ENCODE measurements at places on chromosomes 11 and 22.

GRCh38 chr22:49769691-49770546 lies 57.8 kb downstream of the BRD1 start:
- no peak for DNase-seq
- H3K27ac ChIP-seq = no peak overlapping the region
- peaks cover 11% of the 10 kb centered on the region for H3K36me3 ChIP-seq
- H3K4me1 ChIP-seq = peaks cover 14% of the 10 kb centered on the region
- no peaks in the 10 kb centered on the region for H3K27me3 ChIP-seq

DNA sequence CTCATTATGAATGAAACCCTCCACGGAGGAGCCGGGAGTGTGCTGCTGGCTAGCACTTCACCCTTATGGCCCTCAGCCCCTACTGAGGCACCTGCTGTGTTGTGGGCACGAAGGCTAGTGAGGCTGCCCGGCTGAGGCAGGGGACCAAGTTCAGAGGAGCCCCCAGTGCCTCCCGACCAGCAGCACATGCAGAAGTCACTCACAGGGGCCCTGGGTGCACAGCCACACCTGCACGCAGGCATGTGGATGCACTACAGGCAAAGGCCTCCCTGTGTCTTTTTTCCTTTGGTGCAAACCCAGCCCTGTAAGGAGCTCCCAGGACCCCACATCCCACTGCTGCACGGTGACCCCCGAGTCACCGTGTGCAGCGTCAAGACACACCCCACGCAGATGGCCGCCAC lies 261.5 kb downstream of the BRD1 start:
- DNase-seq = no peak
- no peak overlapping the region for H3K27ac ChIP-seq
- no peaks in the 10 kb centered on the region for H3K4me1 ChIP-seq

DNA sequence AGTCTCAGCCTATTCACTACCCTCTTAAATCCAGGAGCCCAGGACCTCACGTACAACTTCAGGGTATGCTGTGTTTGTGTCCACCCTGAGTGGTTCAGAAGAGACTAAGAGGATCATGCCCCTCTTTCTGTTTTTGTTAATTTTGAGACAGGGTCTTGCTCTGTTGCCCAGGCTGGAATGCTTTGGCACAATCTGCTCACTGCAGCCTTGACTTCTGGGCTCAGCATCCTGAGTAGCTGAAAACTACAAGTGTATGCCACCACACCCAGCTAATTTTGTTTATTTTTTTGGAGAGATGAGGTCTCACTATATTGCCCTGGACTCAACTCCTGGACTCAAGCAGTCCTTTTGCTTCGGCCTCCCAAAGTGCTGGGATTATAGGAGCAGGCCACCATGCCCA lies 118.5 kb downstream of the NAT10 start:
- no peaks in the 10 kb centered on the region for H3K36me3 ChIP-seq
- DNase-seq = no peak
- peaks cover 4% of the 10 kb centered on the region for H3K27me3 ChIP-seq
- no peak overlapping the region for H3K4me3 ChIP-seq
- peaks cover 3% of the 10 kb centered on the region for H3K4me1 ChIP-seq
- no peak overlapping the region for H3K27ac ChIP-seq

- H3K27ac ChIP-seq = no peak overlapping the region
- H3K27me3 ChIP-seq = no peaks in the 10 kb centered on the region
These were observed 2.2 kb downstream of the HBG2 start for GRCh38 chr11:5252192-5252918.

GRCh38 chr11:96043291-96043690 lies 119.4 kb upstream of the MTMR2 start:
- H3K4me3 ChIP-seq = no peak overlapping the region
- H3K36me3 ChIP-seq = peaks cover 16% of the 10 kb centered on the region
- peaks cover 30% of the 10 kb centered on the region for H3K4me1 ChIP-seq

- H3K4me3 ChIP-seq = no peak overlapping the region
- H3K36me3 ChIP-seq = peaks cover under 1% of the 10 kb centered on the region
- DNase-seq = no peak
- no peak overlapping the region for H3K27ac ChIP-seq
These were observed 6.2 kb downstream of the TOLLIP start for GRCh38 chr11:1303126-1303821.

DNA sequence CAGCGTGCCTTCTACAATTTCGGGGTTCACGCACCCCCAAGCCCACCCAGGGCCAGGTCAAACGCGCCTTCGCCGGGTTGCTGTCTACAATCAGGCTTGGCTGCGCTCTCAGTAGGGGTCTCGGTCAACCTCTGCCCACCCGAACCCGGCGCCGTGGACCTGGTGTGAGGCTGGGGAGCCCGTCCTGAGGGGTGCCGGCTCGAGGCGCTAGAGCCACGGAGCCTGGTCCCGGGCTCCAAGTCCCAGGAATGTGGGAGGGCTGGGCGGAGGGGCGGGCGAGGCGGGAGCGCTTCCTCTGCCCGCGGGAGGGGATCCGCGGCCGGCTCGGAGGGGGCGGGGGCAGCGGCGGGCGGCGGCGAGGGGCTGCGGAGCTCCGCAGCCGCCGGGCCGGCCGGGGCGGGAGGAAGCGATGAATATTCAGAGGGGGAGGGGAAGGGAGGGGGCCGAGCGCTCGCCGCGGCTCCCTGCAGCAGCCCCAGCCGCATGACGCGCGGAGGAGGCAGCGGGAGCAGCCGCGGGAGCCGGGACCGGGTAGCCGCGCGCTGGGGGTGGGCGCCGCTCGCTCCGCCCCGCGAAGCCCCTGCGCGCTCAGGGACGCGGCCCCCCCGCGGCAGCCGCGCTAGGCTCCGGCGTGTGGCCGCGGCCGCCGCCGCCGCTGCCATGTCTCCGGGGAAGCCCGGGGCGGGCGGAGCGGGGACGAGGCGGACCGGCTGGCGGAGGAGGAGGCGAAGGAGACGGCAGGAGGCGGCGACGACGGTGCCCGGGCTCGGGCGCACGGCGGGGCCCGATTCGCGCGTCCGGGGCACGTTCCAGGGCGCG lies at the start of gene PTPRJ:
PTPRJ (plus strand) TSS at position 472 of the 819 bp plus-strand sequence. CDS start 354 bp downstream, outside the sequence.
- H3K27ac ChIP-seq = peak within 1 kb of the TSS; percentile 60
- H3K36me3 ChIP-seq = peaks cover 9% of the 10 kb centered on the region
- peaks cover 31% of the 10 kb centered on the region for H3K4me1 ChIP-seq
- DNase-seq = peak; percentile 56

GRCh38 chr22:48581796-48582469 lies 1245.7 kb downstream of the BRD1 start:
- H3K27ac ChIP-seq = no peak overlapping the region
- no peaks in the 10 kb centered on the region for H3K36me3 ChIP-seq
- no peaks in the 10 kb centered on the region for H3K4me1 ChIP-seq
- DNase-seq = no peak
- H3K27me3 ChIP-seq = peaks cover 9% of the 10 kb centered on the region

- no peaks in the 10 kb centered on the region for H3K36me3 ChIP-seq
- no peak within 1 kb of the TSS for H3K27ac ChIP-seq
- no peak within 1 kb of the TSS for H3K4me3 ChIP-seq
- DNase-seq = peak; percentile 22
These were observed at the start of gene RASSF10 for GRCh38 chr11:13008625-13009475. Gene RASSF10, plus strand, starts transcription at chr11:13009316. Its CDS starts 261 bp downstream, at chr11:13009577.

- H3K4me1 ChIP-seq = peaks cover 12% of the 10 kb centered on the region
- H3K36me3 ChIP-seq = no peaks in the 10 kb centered on the region
- H3K4me3 ChIP-seq = no peak overlapping the region
- H3K27me3 ChIP-seq = peaks cover 9% of the 10 kb centered on the region
- no peak for DNase-seq
- H3K27ac ChIP-seq = peak overlapping the region; percentile 29
These were observed 11.5 kb upstream of the ZC3H12C start for GRCh38 chr11:110081462-110082376.

GRCh38 chr11:116731097-116731761 lies 41.6 kb downstream of the BUD13 start:
- H3K4me1 ChIP-seq = peaks cover 16% of the 10 kb centered on the region
- H3K27me3 ChIP-seq = no peaks in the 10 kb centered on the region
- no peak overlapping the region for H3K4me3 ChIP-seq
- H3K27ac ChIP-seq = no peak overlapping the region

DNA sequence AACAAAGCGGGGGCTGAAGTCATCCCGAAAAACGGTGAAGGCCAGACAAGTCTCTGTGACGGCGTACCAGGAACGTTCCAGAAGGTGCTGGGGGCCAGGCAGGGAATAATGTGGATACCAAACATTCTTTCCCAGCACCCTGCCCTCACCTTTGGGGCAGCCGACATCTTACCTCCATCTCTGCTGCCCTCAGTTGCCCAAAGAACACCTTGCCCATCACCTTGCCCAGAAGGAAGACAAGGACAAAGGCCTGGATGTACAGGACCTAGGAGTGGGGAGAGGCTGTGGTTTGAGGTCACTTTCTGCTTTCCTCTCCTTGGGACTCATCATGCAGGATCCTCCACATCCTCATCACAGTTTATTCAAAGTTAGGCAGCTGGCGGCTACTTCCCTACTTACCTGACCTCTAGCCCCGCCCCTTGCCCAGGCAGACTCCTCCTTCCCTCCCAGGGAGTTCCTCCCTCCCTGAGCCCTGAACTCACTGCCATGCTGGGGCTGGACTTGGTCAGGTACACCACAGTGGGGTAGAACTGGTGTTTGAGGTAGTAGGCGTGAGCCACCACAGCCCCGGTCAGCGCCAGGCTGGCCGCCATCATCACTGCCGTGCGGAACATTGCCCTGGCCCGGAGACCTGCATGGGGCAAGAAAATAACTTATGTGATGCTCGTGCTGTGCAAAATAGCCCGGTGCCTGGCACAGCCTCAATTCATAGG lies 1.2 kb downstream of the SYVN1 start:
- peak; percentile 73 for DNase-seq
- H3K36me3 ChIP-seq = peaks cover 14% of the 10 kb centered on the region
- H3K4me3 ChIP-seq = peak overlapping the region; percentile 96
- no peaks in the 10 kb centered on the region for H3K27me3 ChIP-seq
- H3K27ac ChIP-seq = peak overlapping the region; percentile 99

GRCh38 chr11:122692444-122692843 lies 36.9 kb downstream of the UBASH3B start:
- no peak for DNase-seq
- H3K27ac ChIP-seq = peak overlapping the region; percentile 83
- peaks cover 20% of the 10 kb centered on the region for H3K36me3 ChIP-seq
- no peak overlapping the region for H3K4me3 ChIP-seq
- peaks cover 86% of the 10 kb centered on the region for H3K4me1 ChIP-seq
- no peaks in the 10 kb centered on the region for H3K27me3 ChIP-seq

- H3K4me1 ChIP-seq = peaks cover 57% of the 10 kb centered on the region
- no peaks in the 10 kb centered on the region for H3K27me3 ChIP-seq
These were observed 71.5 kb downstream of the FCHSD2 start for GRCh38 chr11:73070653-73071052.

DNA sequence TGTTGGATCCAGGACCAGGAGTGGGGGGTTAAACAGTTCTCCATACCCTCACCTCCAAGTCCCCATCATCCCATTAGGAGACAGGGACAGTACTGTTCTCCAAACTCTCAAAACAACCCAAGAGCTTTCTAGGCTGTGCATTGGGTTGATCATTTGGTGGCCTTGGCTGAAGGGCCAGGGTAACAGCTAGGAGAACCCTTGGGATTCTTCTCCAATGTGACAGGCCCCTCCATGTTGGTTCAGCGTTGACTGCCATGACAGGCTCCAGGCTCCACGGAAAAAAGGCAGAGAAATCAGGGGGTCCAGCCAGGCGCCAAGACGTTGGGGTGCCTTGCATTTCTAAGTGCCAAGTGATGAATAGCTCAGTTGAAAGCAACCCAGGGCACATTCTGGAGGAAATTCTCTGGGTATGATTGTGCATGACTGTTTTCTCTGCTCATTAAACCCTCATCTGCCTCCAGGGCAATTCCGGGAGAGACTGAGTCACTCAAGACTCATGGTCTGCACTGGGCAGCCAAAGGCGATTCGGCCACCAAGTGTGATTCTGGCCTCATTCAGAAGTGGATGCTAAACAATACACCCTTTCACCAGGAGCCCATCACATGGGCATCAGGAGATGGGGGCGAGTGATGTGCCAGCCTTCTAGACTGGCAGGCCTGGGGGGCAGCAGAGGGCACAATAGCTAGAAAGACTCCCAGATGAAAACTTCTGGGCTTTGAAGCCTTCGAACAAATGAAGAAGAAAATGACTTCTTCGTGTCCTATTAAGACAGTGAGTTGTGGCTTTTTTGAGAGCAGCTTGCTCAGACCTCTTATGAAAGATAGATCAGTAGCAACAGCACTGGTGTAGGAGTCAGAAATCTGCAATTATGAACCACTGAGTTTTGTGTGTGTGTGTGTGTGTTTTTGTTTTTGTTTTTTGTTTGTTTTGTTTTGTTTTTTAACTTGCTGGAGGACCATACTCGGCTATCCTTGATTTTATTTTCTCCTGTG lies 27.7 kb downstream of the CD44 start:
- no peaks in the 10 kb centered on the region for H3K27me3 ChIP-seq
- peak overlapping the region; percentile 97 for H3K27ac ChIP-seq
- peak; percentile 43 for DNase-seq
- H3K36me3 ChIP-seq = peaks cover 56% of the 10 kb centered on the region
- peak overlapping the region; percentile 73 for H3K4me3 ChIP-seq
- H3K4me1 ChIP-seq = peaks cover 100% of the 10 kb centered on the region

DNA sequence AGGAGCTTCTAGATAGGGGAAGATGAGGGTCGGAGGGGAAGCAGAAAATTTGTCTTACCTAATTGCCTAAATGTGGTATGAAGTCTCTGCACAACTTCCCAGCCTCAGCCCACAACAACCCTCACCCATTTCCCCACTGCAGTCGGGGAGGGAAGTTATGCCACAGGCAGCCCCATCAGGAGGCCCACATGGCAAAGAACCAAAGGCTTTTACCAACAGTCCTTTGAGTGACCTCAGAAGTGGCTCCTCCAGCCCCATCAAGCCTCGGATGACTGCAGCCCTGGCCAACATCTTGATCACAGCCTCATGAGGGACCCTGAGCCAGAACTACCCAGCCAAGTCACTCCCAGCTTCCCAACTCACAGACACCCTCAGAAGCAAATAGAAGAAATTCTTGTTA lies 54.8 kb downstream of the CHST1 start:
- DNase-seq = no peak
- H3K36me3 ChIP-seq = no peaks in the 10 kb centered on the region
- H3K27me3 ChIP-seq = peaks cover 30% of the 10 kb centered on the region
- no peaks in the 10 kb centered on the region for H3K4me1 ChIP-seq

- H3K27me3 ChIP-seq = peaks cover 2% of the 10 kb centered on the region
- peaks cover 9% of the 10 kb centered on the region for H3K4me1 ChIP-seq
- no peaks in the 10 kb centered on the region for H3K36me3 ChIP-seq
- no peak for DNase-seq
These were observed 22.5 kb upstream of the WNT7B start for GRCh38 chr22:45999379-45999971.

DNA sequence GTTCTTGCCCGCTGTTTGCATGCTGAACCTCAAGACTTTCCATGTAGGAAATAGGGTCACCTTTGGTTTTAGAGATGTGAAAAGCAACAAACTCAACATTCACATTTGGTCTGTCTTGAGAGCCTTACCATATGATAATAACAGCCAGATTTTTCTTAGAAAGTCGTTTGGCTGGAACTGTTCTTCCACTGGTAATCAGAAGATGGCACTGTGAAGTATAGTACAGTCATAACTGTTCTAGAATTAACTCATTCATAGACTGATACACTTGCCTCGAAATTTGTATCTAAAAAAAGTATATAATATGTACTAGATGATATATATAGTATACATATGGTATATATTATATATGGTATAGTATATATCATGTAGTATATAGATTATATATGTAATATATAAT lies 12.3 kb downstream of the LUZP2 start:
- no peak overlapping the region for H3K27ac ChIP-seq
- no peaks in the 10 kb centered on the region for H3K36me3 ChIP-seq
- H3K4me1 ChIP-seq = no peaks in the 10 kb centered on the region
- no peaks in the 10 kb centered on the region for H3K27me3 ChIP-seq
- no peak overlapping the region for H3K4me3 ChIP-seq
- DNase-seq = no peak

Measured in activated naive CD8-positive, alpha-beta T cell treated with anti-CD3 and anti-CD28 coated beads, Interleukin-2, amount 50 U/mL, for 24 hours (primary cell).